ENCODE measurements at places on chromosomes 4 and X. TPM values are rescaled to one million over a fixed set of nuclear protein-coding genes. Genes with fewer than 3 reads are reported as not detected.

GRCh38 chr4:23233596-23233995, 540.9 kb downstream of the GBA3 start:
- no peak for DNase-seq

DNA sequence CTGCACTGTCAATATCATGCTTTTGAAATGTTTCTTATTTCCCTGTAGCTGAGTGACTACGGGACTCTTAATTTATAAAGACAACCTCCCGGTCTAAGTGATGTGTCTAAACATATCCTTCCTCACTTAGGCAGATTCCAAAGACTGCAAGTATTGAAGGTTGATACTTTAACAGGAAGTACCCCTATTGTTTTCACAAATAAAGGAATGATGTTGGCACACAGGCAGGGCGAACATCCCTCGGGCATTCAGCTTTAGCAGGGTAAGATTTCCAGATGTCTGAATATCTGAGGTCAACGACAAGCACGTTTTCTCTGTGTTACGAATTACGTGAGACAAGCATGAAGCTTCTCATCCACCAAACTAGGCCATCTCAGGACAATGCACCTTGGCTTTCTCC, 638.0 kb upstream of the FRG1 start:
- no peak for DNase-seq

DNA sequence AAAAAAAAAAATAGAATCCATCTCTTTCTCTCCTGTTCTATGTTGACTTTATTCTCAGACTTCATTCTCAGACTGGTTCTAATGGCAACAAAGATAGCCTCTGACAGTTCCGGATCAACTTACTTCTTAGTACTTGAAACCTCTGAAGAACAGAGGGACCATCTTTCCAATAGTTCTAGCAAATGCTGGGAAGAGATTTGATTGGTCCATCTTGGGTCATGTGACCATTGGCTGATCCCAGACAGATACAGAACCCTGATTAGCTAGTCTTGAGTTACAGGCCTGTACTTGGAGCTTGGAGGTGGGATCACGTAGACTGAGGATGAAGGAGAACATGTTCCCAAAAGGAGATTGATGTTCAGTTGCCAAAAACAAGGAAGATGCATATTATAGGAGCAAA, 66.9 kb upstream of the STIM2 start:
- no peak for DNase-seq

GRCh38 chr4:30716158-30716557, 4.0 kb upstream of the PCDH7 start:
- no peak for DNase-seq

The ARHGEF38 gene
- total RNA-seq: 3.5 TPM

The ATP8A1 gene
- 9.3 TPM for total RNA-seq

The SERTM2 gene
- total RNA-seq: 1.1 TPM

The PABPC1L2A gene
- total RNA-seq: not detected

The HSFX1 gene
- total RNA-seq: 0.37 TPM
